Left renal cortex interstitium (tissue), 4 donors: ENCODE measurements at places on chromosomes 1 and 21. TPM values are rescaled to one million over a fixed set of nuclear protein-coding genes. Genes with fewer than 3 reads are reported as not detected.

Gene TXNIP
- 387 TPM for polyA plus RNA-seq

Gene MRAP
- not detected for polyA plus RNA-seq

- no peak for DNase-seq
These were observed 13.3 kb downstream of the KAZN start for GRCh38 chr1:14611792-14612191.

GRCh38 chr21:28442624-28443023 lies 550.1 kb downstream of the LTN1 start:
- DNase-seq = no peak

DNA sequence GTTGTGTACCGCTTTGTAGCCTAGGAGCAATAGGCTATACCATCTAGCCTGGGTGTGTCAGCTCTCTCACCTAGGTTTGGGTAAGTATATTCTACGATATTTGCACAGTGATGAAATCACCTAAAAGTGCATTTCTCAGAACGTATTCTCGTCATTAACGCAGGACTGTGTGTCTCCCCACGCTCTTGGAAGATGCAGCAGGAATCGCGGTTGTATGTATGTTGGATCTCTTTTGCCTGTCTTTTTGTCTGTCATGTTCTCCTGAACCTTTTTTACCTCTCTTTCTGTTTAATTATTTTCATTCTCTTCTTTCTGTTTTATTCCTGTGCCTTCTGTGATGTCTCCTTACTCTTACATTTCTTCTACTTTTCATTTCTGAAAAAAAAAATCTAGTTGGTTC lies 140.5 kb upstream of the COL6A1 start:
- no peak for DNase-seq

DNA sequence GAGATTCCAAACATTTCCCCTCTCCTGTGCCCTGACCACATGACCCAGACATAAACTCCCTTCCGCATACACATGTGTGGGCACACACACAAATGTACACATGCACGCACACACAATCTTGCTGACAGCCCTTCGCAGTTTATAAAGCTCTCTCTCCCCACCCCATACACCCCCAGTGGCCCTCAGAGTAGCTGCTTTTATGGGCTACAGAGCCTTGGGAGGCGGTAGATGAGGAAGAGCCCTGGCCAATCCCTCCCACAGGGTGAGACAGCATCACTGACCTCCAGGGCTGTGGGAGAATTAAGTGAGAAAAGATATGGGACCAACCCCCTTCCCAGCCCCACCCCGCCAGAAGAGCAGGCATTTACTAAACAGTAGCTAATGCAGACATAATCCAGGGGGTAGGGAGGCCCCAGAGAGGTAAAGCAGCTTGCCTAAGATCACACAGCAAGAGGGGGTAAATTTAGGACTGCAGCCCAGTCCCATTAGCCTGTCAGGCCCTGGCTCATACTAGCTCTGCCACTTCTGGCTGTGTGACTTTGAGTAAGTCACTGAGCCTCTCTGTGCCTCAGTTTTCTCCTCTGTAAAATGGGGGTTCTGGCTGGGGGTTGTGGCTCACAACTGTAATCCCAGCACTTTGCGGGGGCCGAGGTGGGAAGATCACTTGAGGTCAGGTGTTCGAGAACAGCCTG lies 5.1 kb downstream of the SDC3 start:
- DNase-seq = no peak

DNA sequence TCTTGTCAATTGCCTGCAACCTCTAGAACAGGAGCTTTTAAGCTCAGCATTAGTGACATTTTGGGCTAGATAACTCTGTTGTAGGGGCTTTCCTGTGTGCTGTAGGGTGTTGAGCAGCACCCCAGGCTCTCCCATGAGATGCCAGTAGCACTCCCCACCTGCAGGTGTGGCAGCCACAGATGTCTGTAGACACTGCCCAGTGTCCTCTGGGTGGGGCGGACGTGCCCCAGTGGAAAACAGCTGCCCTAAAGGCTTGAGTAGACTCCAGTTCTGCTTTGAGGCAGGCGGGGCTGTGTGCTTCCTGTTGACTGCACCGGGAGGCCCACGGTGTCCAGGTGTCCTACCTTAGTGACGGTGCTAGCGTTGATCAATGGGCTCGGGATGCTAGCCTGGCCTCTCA lies 16.9 kb upstream of the PWP2 start:
- no peak for DNase-seq

- no peak for DNase-seq
These were observed 50.7 kb downstream of the ZZZ3 start for GRCh38 chr1:77631751-77632150.

- no peak for DNase-seq
These were observed 430.7 kb upstream of the ADAMTS5 start for GRCh38 chr21:27397578-27397977.

- DNase-seq = no peak
These were observed 125.1 kb downstream of the CRB1 start for GRCh38 chr1:197393105-197393504.

GRCh38 chr1:44505210-44505993 lies 100.3 kb downstream of the RNF220 start:
- DNase-seq = no peak

GRCh38 chr1:47779613-47780012 lies 217.6 kb downstream of the TRABD2B start:
- no peak for DNase-seq

DNA sequence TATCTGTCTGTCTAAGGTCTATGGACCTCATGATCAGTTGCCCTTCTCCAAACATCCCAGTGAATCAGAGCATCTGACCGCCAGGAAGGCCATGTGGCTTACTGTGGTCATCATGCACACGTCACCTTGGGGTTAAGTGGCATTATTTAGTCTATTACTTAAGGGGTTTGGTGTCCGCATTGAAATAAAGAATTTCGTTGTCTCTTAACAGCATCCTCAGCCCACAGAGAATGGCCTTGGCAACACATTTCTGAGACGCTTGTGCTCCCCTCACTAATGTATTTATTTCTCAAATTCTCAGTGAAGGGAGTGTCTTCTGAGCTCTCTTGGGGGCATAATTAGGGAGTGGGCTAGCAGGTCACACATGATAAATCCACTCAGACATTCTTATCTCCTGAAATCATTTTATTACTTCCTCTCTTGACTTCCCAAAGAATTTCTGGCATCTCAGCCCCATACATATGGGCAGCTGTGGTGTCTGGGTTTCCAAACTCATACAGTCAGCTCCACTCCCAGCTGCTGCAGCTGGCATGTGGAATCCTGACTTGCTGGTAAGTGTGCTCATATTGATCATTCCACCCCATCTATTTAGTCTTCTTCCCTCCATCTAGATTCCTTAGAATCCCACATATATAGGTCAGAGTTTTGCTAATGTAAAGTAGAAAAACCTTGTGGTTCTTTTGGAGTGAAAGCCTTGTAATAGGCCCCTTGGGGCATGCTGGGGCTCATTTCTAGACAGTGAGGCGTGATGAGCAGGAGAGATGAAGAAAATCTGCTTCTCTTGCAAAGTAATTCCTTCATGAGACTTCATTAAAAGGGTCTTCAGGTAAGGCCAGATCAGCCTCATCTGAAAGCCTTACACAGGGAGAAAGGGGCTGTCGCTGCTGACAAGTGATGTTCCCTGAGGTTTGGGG lies 110.5 kb downstream of the HHAT start:
- DNase-seq = no peak

GRCh38 chr1:52365071-52365745 lies 797 bp downstream of the CC2D1B start:
- DNase-seq = peak; percentile 17

DNA sequence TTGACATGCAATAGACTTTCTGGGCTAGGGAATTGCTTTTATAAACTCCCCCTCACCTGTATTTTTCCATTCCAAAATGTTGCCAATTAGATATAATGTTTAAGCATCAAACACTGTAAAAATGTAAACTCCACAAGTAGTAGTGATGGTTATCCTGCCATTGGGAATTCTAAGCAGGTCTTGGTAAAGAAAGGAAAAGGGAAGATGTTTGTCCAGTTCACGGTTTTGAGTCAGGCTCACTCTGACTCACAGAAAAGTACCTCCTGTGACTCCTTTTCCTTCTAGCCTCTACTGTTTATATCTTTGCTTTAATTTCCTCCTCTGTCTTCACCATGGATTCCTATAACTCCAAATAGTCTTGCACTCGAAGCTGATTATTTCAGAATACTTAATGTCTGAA lies 19.0 kb upstream of the PTPN14 start:
- DNase-seq = no peak
